Activated CD4-positive, alpha-beta memory T cell treated with anti-CD3 and anti-CD28 coated beads, Interleukin-2, amount 10 ng/mL, durations not matched to agents 7 days and 5 days (primary cell): ENCODE measurements at places on chromosomes 11 and 22. TPM values are rescaled to one million over a fixed set of nuclear protein-coding genes. Genes with fewer than 3 reads are reported as not detected.

- no peak for DNase-seq
- H3K4me3 ChIP-seq: peak overlapping the region; percentile 95
- peaks cover 20% of the 10 kb centered on the region for H3K27me3 ChIP-seq
- H3K27ac ChIP-seq: peak overlapping the region; percentile 68
- H3K36me3 ChIP-seq: peaks cover 42% of the 10 kb centered on the region
- H3K4me1 ChIP-seq: peaks cover 40% of the 10 kb centered on the region
These were observed 1.1 kb upstream of the FADS2 start for GRCh38 chr11:61826930-61827570.

SHISA8 gene
- total RNA-seq: not detected

DNA sequence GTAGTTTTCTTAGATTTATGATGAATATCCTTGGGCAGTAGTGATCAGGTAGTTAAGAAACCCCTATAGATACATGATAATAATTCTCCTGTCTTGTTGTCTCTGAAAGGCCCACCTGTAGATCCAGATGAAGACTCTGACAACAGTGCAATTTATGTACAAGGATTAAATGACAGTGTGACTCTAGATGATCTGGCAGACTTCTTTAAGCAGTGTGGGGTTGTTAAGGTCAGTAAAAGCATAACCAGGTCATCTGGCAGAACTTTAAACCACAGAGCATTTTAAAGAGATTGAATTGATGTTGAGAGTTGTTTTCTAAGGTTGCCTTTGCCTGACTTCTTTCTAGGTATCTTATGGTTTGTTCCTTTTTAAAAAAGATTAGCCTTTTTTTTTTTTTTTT is 14.1 kb upstream of the GAS2L1 start:
- no peaks in the 10 kb centered on the region for H3K27me3 ChIP-seq
- DNase-seq: no peak
- H3K27ac ChIP-seq: no peak overlapping the region
- no peak overlapping the region for H3K4me3 ChIP-seq
- peaks cover 7% of the 10 kb centered on the region for H3K4me1 ChIP-seq

GRCh38 chr11:62645946-62646824 is at the start of gene GANAB:
GANAB (minus strand) TSS chr11:62646613; CDS start chr11:62646599, 14 bp downstream.
- H3K27ac ChIP-seq: peak within 1 kb of the TSS; percentile 94
- peaks cover 47% of the 10 kb centered on the region for H3K4me1 ChIP-seq
- DNase-seq: peak; percentile 99
- H3K36me3 ChIP-seq: peaks cover 38% of the 10 kb centered on the region
- peak within 1 kb of the TSS; percentile 99 for H3K4me3 ChIP-seq

TMEM191B gene
- total RNA-seq: 1.1 TPM

GRCh38 chr22:17047656-17048055 is 37.1 kb upstream of the IL17RA start:
- no peak for DNase-seq
- H3K27ac ChIP-seq: no peak overlapping the region
- no peak overlapping the region for H3K4me3 ChIP-seq

GRCh38 chr11:133118563-133119268 is 413.6 kb downstream of the OPCML start:
- DNase-seq: no peak
- H3K27ac ChIP-seq: no peak overlapping the region
- no peaks in the 10 kb centered on the region for H3K36me3 ChIP-seq
- H3K4me1 ChIP-seq: no peaks in the 10 kb centered on the region
- H3K4me3 ChIP-seq: no peak overlapping the region

DNA sequence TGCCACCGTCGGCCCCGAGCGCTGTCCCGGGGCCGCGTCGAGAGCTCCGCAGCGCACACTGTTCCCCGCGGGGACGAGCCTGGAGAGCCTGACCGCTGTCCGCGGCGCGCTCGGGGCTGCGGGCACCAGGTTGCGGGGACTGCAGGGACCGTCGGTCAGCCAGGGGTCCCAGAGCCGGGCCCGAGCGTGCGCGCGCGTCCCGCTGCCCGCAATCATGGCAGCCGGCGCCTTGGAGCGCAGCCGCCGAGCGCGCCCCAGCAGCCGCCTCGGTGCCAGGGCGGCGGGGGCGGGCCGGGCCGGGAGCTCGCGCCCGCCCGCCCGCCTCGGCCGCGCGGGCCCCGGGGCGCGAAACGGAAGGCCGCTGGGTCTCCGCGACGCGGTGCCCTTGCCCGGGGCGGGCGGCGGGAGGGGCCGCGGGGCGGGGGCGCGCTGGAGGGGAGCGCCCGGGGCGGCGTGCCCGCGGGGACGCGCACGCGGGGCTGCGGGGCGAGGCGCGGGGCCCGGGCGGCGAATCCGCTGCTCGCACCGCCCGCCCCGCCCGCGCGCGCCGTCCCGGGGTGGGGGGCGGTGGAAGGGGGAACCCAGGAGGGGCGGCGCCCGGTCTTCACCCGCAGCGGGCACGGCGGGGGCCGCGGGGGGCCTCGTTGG is 79.4 kb upstream of the PPARA start:
- peaks cover 2% of the 10 kb centered on the region for H3K27me3 ChIP-seq
- peaks cover 57% of the 10 kb centered on the region for H3K4me1 ChIP-seq
- DNase-seq: peak; percentile 60
- no peak overlapping the region for H3K27ac ChIP-seq

DNA sequence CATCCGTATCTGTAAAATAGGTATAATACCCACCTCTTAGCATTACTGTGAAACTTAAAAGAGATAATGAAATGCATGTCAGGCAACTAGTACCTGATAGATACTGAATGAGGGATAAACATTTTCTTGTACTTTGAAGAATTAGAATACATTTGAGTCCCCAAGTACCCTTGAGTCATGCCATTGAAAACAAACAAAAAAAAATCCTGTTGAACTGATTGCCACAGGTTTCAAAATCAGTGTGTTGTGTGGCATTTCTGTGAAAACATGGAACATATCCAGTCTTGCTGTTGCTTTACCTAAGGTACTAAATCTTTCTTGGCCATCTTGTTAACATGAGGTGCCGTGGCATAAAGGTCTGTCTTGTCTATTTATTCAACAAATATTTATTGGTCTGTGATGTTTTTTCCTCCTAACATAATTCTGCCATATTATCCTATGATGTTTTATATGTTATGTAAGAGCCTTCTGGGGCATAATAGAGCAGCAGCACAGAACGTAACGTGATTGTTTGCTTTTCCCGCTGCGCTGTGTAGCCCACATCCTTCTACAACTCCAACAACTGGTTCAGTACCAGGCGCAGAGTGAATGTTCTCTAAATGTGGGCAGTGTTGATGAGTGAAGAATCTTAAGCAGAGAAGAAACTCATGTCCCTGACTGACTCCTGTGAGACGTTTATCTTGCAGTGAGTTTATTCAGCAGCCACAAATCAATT is 79.3 kb upstream of the RAB1B start:
- no peak overlapping the region for H3K27ac ChIP-seq
- H3K36me3 ChIP-seq: peaks cover 10% of the 10 kb centered on the region
- no peaks in the 10 kb centered on the region for H3K27me3 ChIP-seq
- DNase-seq: no peak

- no peak overlapping the region for H3K27ac ChIP-seq
- no peaks in the 10 kb centered on the region for H3K4me1 ChIP-seq
- no peaks in the 10 kb centered on the region for H3K27me3 ChIP-seq
- no peak overlapping the region for H3K4me3 ChIP-seq
These were observed 9.7 kb upstream of the PIWIL4 start for GRCh38 chr11:94557421-94557820.

- H3K4me3 ChIP-seq: no peak overlapping the region
- H3K36me3 ChIP-seq: no peaks in the 10 kb centered on the region
- DNase-seq: no peak
- H3K27me3 ChIP-seq: no peaks in the 10 kb centered on the region
- no peaks in the 10 kb centered on the region for H3K4me1 ChIP-seq
These were observed 771.7 kb downstream of the NTM start for GRCh38 chr11:132142121-132142520.

GRCh38 chr22:49523374-49524008 is 304.2 kb downstream of the BRD1 start:
- H3K27ac ChIP-seq: no peak overlapping the region
- no peaks in the 10 kb centered on the region for H3K27me3 ChIP-seq
- no peak for DNase-seq
- no peak overlapping the region for H3K4me3 ChIP-seq
- peaks cover 2% of the 10 kb centered on the region for H3K4me1 ChIP-seq

DNA sequence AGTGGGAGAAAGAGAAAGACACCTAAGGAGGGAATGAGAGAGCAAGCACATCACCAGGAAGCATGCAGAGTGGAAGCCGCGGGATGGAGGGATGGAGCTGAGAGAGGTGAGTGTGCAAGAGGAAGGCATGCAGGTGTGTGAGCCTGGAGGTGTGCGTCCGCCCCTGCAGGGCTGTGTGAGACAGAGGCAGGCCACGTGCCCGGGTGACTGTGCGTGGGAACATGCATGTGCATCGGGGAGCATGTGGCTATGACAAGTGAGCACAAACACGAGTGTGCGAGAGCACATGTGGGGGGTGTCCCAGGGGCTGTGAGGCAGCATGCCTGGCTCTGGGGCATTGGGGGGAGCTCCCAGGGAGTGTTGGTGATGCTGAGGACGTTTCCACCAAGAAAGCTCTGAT is 29.9 kb downstream of the PTPN5 start:
- peaks cover 15% of the 10 kb centered on the region for H3K27me3 ChIP-seq

GRCh38 chr11:132976115-132976514 is 556.2 kb downstream of the OPCML start:
- DNase-seq: no peak
- no peaks in the 10 kb centered on the region for H3K4me1 ChIP-seq
- no peak overlapping the region for H3K27ac ChIP-seq
- no peak overlapping the region for H3K4me3 ChIP-seq
- H3K27me3 ChIP-seq: no peaks in the 10 kb centered on the region

CST6 gene
- 0.65 TPM for total RNA-seq
